ENCODE measurements at places on chromosomes 5 and 9.

GRCh38 chr5:6758236-6758635, 45.0 kb downstream of the TENT4A start:
- no peak for DNase-seq

DNA sequence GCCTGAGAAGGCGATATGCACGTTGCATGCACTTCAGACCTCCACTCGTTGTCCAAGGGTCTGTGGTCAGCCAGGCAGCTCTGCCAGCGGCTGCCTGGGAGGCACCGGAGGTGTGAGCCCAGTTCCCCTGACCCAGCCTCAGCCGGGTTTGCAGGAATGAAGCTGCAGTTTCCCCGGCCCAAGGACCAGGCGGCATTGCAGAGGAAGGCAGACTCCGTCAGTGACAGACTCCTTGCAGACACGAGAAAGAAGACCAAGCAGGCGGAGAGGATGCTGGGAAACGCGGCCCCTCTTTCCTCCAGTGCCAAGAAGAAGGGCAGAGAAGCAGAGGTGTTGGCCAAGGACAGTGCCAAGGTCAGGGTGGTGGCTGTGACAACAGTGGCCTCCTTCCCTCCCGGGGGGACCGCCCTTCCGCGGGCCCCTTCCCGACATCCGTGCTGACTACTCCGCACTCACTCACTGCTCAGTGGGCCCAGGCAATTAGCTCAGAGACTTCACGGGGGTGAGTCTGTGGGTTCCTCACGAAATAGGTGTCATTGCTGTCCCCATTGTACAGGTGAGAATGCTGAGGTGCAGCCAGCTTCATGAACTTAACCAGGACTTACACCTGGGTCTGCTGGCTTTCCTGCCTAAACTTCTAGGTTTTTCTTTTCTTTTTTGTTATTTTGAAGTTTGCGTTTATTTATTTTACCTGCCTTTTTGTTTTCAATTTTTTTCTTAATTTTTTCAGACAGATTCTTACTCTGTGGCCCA, 10.8 kb upstream of the AIF1L start:
- no peak for DNase-seq

- DNase-seq = no peak
These were observed 317.1 kb downstream of the KCTD16 start for GRCh38 chr5:144487761-144488160.

DNA sequence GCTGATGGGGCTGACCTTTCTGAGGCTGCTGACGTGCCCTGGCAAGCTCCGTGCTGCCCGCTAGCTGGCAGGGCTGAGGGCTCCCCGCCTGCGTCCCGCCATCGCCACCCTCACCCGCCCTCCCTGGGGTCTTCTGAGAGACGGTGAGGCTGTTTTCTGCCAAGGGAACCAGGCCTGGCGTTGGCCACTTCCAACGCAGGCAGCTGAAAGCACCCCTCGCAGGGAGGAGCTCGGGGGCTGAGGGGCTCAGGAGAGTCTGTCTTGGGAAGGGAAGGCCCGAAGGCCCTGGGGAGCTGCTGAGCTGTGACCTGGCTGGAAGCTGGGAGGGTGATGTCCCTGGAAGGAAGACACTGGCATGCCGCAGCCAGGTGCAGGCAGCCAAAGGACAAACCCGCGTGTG, 9.8 kb upstream of the TMEM250 start:
- DNase-seq = no peak

DNA sequence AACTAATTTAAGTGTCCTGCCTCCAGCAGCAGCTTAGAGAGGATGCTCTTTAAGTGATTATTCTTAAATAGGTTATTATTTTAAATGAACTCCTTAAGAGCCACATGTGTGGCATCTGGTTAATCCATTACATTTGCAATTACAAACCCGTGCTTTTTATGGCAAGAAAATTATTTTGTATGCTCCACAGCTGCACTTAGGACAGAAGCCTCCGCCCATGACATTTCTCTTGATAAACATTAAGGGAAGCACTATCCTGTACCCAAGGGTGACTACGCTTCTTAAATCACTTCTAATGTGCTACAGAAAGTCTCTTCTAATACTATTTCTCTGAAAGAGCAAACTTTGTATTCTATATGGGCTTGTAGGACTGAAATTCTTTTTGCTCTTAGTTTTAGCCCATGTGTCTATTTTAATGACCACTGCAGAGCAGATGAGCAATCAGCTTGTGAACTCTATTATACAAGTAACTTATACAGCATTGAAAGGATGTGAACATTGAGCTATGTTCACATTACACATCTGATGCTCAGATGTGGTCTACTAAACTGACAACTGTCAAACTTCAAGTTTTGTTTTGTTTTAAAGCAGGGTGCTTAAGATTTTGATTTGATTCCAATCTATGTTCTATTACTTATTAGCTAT, 223.4 kb downstream of the COX7C start:
- DNase-seq = no peak

GRCh38 chr9:84293001-84293798, 47.4 kb downstream of the SLC28A3 start:
- DNase-seq = no peak

DNA sequence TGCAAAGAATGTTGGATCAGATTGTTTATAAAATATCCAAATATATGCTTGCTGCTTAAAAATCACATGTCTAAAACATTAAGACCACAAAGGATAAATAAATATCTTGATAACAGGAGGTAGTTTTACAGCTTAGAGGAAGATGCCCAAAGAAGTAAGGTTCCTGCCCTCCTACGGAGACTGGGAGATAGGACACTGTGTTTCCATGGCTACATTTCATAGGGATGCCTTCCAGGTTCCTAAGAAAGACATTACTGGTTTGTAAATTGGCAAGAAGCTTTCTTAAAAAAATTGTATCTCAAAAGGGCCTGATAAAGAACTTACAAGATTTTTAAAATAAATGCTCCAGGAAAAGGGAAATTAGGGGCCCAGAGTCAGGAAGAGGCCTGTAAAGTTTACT, 437.2 kb downstream of the HINT1 start:
- DNase-seq = no peak

DNA sequence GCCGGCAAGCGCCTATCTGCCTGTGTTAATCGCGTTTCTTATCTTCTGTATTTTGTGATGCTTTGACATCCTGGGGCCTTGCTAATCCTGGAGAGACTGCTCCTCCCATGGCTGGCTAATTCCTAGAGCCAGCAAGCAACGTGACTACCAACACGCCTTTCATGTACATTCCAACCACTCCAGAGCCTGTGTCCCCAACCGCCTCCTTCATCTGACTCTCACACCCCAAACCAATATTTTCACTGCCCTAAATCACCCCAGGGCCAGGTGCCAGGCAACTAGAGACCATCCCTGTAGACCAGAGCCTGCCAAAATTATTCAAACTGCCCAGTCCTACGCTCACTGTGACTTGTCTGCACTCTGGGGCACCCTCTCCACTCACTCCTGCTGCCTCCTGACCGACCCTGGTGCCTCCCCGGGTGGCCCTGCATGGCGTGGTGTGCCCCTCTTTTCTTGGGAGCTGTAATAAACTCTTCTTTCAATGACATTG, 50.5 kb upstream of the COL5A1 start:
- no peak for DNase-seq

DNA sequence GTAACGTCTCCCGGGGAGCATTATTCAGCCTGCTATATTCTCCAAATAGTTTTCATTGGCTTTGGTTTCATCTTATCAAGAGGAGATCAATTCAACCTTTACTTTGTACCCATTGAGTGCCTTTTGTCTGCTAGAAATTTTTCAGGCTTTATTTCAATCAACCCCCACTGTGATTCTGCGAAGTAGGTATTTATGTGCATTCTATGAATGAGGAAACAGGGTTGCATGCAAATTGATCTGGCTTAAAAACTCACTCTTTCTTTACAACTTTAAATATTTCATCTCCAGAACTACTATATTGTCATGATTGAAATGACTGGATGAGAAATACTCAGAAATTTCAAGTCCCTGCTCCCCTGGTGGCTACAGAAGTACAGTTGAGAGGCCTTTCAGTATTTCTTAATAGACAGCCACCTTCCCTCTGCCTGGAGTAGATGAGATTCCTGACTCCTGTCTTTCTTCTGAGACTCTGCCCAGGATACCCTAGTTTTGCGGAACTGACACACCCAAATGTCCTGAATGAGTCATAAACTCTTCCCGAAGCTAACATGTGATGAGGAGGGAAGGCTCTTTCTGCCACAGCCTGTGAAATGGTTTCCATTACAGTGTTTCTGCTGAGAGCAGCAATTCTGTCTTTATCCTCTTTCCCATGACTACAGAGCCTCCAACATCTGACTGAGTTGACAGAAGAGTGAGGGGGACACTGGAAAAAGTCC, 52.6 kb upstream of the TNC start:
- no peak for DNase-seq

All from mesothelial cell of epicardium (in vitro differentiated cells).